Nephron progenitor cell (in vitro differentiated cells): ENCODE measurements at places on chromosomes 1 and 21.
A peak's percentile ranks its signal among the peaks of the same experiment; 100 is the strongest.

GRCh38 chr1:234617986-234618736 lies 8.2 kb upstream of the IRF2BP2 start:
- no peak for DNase-seq

DNA sequence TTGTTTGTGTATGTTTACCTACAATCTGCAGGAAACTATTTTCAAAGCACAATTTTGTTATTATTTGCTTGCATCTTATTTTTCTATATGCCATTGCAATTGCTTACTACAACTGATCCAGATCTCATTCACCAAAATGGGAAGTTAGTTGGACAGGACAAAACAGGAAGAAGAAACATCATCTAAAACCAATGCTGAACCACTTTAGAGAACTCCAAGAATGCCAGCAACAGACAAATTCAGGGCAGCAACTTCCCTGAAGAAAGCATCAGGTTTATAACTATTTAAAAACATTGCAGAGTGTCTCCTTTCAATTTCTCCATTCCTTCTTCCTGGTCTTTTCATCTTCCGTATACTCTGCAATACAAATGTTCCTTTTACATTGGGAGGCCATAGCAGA lies 82.4 kb upstream of the SMYD2 start:
- DNase-seq: no peak

DNA sequence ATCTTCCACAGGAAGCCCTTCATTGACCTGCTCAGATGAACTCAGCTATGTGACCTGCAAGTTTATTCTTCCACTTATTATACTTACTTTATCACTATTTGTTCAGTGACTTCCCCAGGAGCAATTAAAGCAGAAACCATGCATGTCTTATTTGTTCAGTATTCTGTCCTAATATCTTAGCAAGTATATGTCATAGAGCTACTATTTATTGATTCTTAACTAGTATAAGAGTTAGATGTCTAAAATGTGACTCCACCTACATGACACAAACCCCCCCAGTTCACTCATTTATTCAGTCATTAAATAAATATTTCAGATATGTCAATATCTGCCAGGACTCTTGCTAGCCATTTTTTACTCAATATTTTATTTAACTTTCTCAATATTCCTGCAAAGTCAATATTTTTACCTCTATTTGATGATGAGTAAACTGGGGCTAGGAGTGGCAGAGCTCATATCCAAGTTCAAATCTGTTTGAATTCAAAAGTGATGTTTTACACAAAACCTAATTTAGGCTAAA lies 469.0 kb upstream of the USP24 start:
- DNase-seq: no peak

DNA sequence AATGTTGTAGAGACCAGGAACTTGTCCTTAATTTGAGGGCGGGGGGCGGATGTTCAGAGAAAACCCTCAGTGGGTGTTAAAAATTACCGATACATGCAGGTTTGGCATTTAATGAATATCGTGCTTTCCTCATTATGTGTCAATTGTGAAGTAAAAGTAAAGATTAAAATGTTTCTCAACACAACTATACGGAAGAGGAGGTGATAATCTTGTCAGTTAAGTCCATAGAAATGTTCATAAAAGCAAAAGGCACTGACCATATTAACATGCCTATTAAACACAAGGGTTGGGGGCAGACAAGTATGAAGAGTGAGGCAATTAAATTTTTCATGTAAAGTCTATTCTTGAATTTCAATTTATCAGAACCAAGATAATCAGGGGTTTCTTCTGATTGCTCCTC lies 1.3 kb downstream of the BRINP3 start:
- no peak for DNase-seq

- no peak for DNase-seq
Observed at GRCh38 chr1:206419783-206420182, 50.5 kb upstream of the IKBKE start.

- no peak for DNase-seq
Observed at GRCh38 chr1:193185901-193186731, at the start of gene B3GALT2. Gene B3GALT2, minus strand, starts transcription at chr1:193186613. Its CDS starts 5,051 bp downstream, at chr1:193181562.

DNA sequence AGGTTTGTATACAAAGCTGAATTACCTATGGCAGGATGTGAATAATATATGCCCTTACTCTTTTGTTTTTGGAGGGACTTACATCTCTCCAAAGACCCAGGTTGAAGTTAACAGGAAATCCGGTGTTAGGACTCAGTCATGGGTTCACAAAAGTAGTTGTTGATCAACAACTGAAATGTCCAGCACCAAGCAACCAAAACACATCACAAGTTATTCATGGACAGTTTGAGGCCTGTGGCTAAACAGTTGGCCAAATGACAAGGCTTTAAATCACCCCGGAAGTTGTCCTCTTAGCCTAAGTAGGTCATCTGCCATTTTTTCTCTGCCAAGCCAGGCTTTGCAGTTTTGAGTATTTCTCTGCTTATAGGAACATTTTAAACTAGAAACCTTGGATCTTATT lies 89.9 kb downstream of the CD247 start:
- no peak for DNase-seq

DNA sequence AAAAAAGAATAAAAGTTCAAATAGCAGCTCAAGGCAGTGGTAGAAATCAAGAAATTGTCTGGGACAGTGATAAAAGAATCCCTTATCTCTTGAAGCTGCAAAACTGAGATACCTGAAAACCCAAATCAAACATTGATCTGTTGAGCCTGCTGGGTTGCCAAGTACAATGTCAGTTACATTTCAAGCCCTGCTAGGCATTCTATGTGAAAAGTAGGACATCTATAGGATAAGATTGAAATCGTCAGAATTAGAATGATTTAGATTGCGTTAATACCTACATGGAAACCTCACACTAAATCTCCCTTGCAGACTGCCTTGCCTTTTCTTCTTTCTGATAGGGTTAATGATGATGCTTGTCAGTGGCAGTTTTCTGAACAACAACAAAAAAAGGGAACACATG lies 1684.4 kb upstream of the B3GALT2 start:
- no peak for DNase-seq

GRCh38 chr1:164660412-164660772 lies 101.4 kb downstream of the PBX1 start:
- DNase-seq: no peak

GRCh38 chr1:10539411-10540043 lies 64.8 kb downstream of the PEX14 start:
- DNase-seq: no peak

- peak; percentile 25 for DNase-seq
Observed at GRCh38 chr1:108816049-108816893, 40.6 kb downstream of the AKNAD1 start.

GRCh38 chr1:37238364-37239224 lies 204.3 kb upstream of the GRIK3 start:
- no peak for DNase-seq

DNA sequence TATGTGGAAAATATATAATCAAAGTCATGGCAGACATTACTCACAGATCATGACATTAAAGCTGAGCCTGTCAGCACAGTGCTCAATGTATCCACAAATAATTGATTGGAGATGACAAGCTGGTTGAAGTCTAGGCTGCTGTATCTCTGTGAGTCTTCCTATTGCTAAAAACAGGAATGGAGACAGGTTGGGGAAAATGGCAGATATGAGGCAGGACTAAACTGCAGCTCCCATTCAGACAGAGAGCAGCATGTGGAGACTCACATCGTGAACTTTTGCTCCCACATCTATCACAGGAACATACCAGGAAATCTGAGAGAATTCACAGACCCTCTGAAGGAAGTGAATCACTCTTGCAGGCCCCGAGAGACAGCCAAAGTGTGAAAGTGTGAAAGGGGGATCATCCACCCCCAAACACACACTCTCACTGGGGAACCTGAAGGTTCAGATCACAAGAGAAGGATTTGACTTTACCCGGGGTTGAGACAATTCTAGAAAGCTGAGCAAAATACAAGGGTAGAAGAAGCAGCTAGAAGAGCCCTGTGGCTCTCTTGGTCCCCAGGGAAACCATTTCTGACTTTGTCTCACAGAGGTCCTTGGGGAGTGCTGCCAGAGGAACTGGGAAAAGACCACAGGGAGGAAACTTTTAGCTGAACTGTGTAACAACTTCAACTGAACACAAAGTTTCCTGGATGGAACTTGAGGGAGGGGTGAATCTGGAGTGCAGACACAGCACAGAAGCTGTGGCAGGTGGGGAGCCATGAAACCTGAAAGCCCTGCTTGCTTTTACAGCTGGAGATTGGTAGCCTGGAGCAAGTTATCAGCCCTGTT lies 173.4 kb downstream of the S1PR1 start:
- no peak for DNase-seq

- no peak for DNase-seq
Observed at GRCh38 chr1:25541889-25542658, 1.3 kb upstream of the LDLRAP1 start.

DNA sequence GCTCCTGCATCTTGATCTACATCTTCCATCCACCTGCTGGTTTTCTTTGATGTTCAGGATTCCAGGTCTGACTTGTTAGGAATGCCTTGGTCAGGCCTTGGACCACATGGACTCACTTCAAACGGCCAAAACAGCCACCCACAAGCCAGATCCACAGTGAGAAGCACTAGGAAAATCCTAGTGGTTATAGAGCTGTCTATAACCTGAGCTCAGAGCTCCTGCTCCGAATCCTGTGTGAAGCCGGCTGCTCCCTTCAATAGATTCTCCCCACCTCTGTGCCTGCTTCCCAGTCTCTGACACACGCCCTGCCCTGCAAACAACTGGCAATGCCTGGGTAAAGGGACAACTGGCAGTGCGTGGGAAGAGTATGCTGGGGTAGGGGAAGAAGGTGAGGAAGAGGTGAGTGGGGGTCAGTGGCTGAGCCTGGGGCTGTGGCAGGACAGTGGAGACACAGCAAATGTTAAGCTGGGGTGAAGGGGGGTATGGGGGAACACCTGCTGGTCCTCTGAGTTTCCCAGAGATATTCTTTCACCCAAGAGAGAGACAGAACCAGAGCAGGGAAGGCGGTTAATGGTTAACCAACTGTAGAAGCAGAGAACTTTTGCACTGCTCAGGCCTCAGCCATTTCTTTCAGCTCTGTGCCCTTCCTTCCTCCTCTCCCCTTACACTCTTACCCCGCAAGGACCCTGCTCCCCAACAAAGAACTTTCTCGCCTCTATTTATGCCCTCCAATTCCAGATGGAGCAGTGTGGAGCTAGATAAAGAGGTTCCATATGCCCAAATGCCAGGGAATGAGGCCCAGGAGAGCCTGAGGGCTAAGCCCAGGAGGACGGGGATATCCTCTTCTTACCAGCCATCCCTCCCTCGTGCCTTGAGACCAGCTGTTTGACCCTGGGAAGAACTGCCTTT lies 4.5 kb downstream of the PLXNA2 start:
- no peak for DNase-seq

DNA sequence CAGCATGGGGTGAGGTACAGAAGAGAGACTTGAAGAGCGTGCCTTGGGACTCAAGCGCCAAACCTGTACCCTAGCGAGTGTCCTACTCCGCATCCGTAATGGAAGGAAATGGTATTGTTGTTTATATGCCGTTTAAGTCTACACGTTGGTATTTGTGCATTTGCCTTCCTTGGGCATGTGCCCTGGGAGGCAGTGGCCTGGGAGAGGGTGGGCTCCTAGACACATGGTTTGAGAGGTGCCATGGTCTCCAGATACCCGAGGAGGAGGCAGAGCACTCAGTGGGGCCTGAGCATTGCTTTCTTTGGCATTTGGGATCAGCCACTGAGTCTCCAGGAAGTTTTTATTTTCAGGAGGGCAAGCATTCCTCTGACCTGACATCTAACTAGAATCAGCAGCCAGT lies 6.5 kb downstream of the ZNF672 start:
- DNase-seq: no peak

DNA sequence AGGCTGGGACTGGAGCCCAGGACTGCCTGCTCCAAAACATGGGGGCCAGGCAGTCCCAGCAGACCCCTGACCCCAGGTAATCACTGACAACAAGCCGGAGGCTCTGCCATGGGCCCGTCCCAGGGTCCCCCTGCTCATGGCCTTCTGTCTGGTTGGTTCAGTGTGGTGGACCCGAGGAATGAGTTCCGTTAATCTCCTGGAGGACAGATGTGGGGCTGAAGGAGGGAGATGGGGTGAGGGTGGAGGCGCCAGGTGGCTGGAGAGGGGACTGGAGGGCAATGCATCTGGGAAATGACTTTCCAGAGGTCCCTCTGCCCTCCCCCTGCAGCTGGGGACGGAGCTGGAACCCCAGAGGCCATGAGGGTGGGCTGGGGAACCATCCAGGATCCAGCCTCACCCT lies 103.2 kb downstream of the EBNA1BP2 start:
- no peak for DNase-seq

DNA sequence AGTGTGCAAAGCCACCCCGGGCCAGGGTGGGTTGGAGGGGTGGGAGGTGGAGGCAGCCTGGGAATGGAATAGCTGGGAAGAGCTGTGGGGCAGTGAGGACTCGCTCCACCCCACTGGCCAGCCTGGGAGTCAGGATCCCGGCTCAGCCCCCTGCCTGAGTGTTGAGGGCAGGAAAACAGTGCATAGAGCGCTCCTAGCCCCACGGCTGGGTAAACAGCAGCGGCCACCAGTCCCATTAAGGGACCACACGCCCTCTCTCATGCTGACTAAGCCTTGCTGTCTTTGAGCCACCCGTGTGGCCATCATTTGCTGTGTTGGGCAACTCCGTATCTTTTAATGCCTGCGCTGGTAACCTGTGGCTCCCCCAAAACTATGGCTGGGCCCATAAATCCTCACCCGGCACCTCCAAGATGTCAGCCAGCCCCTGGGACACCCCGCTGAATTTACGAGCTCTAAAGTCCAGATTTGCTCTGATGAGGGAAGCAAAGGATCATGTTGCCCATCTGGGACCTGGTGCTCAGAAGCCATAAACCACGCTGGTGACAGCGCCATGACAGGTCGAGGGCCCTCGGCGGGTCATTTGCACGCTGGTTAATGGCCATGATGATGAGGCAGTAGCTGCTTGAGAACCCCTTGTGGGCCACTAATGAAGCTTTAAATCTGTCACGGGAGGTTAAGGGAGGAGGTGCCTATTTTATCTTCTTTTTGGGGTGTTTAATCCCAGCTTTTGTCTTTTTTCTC lies 34.9 kb downstream of the SYF2 start:
- DNase-seq: peak; percentile 81

GRCh38 chr1:239868058-239868832 lies 223.4 kb upstream of the FMN2 start:
- no peak for DNase-seq

GRCh38 chr21:32940079-32941014 lies 85.4 kb upstream of the OLIG2 start:
- peak; percentile 44 for DNase-seq

DNA sequence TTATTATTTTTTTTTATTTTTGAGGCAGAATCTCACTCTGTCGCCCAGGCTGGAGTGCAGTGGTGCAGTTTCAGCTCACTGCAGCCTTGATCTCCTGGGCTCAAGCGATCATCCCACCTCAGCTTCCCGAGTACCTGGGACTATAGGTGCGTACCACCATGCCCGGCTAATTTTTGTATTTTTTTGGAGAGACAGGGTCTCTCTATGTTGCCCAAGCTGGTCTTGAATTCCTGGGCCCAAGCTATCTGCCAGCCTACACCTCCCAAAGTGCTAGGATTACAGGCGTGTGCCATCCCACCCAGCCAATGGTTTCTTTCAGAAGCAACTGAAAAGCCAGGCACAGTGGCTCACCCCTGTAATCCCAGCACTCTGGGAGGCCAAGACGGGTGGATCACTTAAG lies 2.3 kb downstream of the KRTCAP2 start:
- DNase-seq: no peak

GRCh38 chr1:168089326-168089978 lies 47.3 kb downstream of the GPR161 start:
- DNase-seq: no peak
